ENCODE measurements at places on chromosomes 12 and 14.

GRCh38 chr14:36524874-36525745 lies 5.1 kb upstream of the NKX2-1 start:
- DNase-seq, result no peak

DNA sequence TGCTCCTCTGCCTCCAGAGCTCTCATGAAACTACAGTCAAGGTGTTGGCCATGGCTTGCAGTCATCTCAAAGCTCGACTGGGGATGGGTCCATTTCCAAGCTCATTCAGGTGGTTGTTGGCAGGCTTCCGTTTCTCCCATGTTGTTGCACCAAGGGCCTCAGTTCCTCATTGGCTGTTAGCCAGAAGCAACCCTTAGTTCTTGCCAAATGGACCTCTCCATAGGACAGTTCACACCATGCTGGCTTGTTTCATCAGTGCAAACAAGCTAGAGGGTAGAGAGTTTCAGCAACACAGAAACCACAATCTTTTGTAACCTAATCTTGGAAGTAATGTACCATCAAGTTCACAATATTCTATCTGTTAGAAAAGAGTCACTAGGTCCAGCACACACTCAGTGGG lies 22.7 kb upstream of the PPM1A start:
- no peak for DNase-seq

DNA sequence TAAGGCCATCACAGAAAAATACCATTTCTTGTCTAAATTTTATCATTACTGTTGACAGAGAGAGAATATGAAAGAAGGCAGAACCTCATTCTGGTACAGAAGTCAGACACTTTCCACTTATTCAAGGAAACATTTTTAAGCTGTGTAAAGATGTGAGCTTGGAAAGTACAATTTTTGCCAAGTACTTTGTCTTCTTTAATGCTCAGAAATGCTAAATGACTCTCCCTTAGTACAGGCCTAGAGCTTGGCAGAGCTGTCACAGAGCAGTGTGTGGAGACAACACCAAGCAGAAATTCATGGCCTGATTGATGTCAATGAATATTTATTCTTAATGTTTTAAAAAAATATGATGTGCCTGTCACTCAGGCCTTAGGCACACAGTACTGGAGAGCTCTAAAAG lies 20.7 kb downstream of the NT5DC3 start:
- DNase-seq, result no peak

DNA sequence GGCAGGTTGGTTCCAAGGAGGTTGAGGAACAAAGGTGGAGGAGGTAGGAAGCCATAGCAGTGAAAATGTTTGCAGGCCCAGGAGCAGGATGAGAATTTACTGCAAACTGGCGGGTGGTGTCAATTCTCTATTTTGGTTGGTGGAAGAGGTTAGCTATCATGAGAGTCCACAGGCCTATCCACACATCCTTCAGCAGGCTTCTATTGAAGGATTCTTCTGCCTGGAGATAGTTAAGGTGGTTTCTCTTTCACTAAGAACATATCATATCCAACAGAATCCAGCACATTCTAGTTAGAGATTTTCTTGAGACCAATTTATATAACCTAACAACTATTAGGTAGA lies 68.9 kb upstream of the DYRK2 start:
- no peak for DNase-seq

DNA sequence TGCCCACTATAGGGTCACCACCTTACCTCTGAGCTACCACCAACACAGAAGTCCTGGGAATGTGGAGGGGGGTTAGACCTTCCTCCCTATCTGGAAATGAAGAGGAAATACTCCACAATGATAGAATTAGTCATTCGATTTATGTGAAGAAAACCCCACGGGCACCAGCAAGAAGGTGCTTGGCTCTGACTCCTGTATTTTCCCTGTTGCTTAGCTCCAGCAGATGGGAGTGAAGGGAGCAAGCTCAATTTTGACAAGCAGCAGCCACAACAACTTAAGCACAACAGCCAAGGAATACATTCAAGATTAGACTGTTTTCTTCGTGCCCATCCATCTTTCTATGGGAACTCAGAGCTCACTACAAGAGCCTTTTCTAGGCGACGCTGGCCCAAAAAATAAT lies 191.7 kb downstream of the SPTSSA start:
- no peak for DNase-seq

DNA sequence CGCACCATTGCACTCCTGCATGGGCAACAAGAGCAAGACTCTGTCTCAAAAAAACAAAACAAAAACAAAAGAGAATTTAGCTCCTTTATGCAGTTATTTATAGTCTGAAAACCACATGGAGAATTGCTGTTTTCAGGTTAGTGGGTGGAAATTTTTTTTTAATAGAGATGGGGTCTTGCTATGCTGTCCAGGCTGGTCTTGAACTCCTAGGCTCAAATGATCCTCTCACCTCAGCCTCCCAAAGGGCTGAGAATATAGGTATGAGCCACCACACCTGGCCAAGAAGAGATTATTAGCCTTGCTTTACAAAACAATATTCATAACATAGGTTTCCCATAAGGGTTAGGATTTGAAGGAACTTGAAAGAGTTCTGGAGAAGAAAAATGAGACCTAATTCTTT lies 12.1 kb upstream of the SRP54 start:
- no peak for DNase-seq

- no peak for DNase-seq
These were observed 20.2 kb downstream of the TCHP start for GRCh38 chr12:109920261-109920780.

DNA sequence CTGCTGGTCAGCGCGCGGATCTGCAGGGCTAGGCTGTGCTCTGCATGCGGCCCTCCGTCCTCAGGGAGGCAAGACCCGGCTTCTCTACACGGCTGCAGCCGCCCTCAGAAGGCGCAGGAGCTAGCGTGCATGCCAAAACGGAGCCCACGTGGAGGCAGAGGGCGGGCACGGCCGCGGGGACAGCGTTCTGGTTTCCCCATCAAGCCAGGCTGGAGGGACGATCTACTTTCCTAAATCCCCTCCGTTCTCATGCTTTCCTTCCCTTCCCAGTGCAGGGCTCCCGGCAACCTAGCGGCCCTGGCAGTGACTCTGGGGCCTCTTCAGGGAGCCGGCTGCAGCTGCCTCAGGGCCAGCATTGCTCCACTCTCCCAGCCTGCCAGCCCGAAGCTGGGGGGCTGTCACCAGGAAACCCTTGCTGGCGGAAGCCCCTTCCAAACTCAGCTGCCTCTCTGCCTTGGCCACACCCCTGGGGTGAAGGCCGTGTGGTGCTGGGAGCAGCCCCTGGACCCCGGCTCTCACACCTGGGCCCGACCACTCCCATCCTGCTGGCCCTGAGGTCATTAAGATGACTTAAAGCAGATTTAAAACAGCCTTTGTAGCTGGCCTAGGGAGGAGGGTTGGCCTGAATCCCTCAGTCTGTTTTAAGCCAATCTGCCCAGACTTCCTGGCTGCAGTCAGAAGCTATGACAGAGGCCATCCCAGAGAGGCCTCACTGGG lies 9.2 kb upstream of the GOLGA3 start:
- no peak for DNase-seq

GRCh38 chr12:66688846-66689439 lies 10.1 kb upstream of the GRIP1 start:
- DNase-seq, result peak; percentile 26

DNA sequence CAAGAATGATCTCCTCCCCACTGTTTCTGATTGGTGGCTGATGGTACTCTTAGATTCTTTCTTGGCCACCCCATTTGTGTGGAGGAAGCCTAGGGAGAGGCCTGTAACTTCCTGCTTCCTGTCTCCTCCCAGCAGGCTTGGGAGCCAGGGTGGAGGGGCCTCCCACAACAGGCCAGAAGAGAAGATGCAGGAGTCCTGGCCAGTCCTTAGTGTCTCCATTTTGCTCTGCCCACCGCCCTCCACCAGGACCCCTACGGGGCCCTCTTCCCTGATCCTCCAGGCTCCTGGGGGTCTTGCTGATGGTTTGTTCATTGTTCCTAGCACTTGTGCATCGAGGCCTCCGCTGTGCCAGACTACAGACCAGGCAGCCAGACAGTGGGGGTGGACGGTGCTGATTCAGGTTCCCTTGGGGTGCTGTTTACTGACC lies 6.8 kb downstream of the TSPAN9 start:
- DNase-seq, result no peak

DNA sequence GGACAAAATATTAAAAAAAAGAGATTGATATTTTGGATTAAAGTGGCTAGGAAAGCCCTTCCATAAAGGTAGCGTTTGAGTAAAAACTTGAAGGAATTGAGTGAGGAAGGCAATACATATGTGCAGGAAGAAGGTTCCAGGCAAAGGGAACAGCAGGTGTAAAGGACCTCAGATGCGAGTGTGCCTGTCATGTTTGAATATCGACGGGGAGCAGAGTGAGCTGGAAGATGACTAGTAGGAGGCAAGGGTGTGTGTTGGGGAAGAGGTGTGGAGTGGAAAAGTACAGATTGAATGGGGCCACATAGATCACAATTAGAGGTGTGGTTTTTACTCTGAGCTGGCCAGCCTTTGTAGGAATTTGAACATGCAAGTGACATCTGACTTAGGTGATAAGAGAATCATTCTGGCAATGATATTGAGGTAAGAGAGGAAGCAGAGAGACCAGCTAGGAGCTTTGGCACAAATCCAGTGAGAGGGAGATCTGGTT lies 15.0 kb upstream of the FBXO33 start:
- DNase-seq, result no peak

DNA sequence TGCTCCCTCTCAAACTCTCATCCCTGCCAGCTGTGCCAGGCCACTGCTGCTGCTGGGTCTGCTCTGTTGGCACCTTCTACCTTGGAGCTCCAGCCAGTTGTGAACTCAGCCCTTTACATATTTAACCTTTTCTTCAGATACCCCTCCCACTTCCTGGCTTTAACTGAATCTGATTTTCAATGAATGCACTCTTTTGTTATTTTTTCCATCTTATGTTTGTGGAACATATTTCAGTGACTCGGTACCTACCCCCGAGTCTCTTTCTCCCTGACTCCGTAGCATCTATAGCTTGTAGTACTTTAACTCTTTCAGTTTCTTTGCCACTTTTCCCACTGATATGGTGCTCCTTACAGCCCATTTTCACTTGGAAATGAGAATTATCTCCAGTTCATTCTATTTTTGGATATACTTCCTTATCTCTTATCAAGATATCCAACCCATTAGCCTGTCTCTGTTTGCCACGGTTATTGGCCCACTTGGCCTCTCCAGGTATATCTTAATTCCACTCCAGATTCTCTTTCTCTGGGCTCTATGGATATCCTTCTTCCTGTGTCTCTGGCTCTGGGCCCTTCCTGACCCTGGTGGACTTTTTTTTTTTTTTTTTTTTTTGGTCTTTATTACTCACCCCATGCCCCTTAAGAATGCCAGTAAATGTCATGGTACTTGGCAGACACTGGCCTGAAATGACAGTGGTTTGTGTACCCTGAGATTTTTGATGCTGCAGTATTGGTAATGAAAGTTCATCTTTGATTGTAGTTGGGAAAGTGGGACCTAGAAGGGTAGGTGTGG lies 62.7 kb downstream of the PELI2 start:
- no peak for DNase-seq

Data from CD4-positive, alpha-beta T cell treated with Interleukin-2 at 100 ng/mL for 4 hours (primary cell).